Renal cortex interstitium (tissue), 15 donors: ENCODE measurements at places on chromosomes 2 and 18. TPM values are rescaled to one million over a fixed set of nuclear protein-coding genes. Genes with fewer than 3 reads are reported as not detected.

- no peak for DNase-seq
Measured at GRCh38 chr2:211487733-211488132, 931.3 kb downstream of the CPS1 start.

GRCh38 chr18:51659781-51660180 is 462.3 kb upstream of the MEX3C start:
- DNase-seq, result no peak

GRCh38 chr2:127763776-127764175 is 47.2 kb downstream of the WDR33 start:
- no peak for DNase-seq

The IFIH1 gene
- 7.6 TPM for polyA plus RNA-seq

The ST8SIA5 gene
- 0.92 TPM for polyA plus RNA-seq
